ENCODE measurements at places on chromosomes 7 and 10. TPM values are rescaled to one million over a fixed set of nuclear protein-coding genes. Genes with fewer than 3 reads are reported as not detected.

Gene WAPL
- 6.4 TPM for polyA plus RNA-seq

Gene AOAH
- not detected for polyA plus RNA-seq

Gene GHRHR
- polyA plus RNA-seq, result not detected

Gene SERPINE1
- 4,637 TPM for polyA plus RNA-seq

Gene PIK3AP1
- 0.04 TPM for polyA plus RNA-seq

Gene ZNF488
- polyA plus RNA-seq, result 0.14 TPM

Gene TAS2R5
- polyA plus RNA-seq, result 1.3 TPM

Gene ELFN1
- 0.46 TPM for polyA plus RNA-seq

Gene KCNIP2
- polyA plus RNA-seq, result 0.36 TPM

Gene SORCS1
- not detected for polyA plus RNA-seq

Gene HOXA1
- polyA plus RNA-seq, result 1.5 TPM

Gene LMTK2
- polyA plus RNA-seq, result 5.9 TPM

Gene ARPC1A
- polyA plus RNA-seq, result 171 TPM

Gene EDRF1
- polyA plus RNA-seq, result 9.6 TPM

Gene ENTPD7
- 10.1 TPM for polyA plus RNA-seq

Gene HERC4
- polyA plus RNA-seq, result 10.6 TPM

Gene FFAR4
- not detected for polyA plus RNA-seq

Gene DOCK4
- polyA plus RNA-seq, result 47.4 TPM

Gene GJC3
- 0.28 TPM for polyA plus RNA-seq

Gene ZNF107
- 0.73 TPM for polyA plus RNA-seq

Gene TUBAL3
- not detected for polyA plus RNA-seq

Gene FMC1
- 23.5 TPM for polyA plus RNA-seq

Gene BCCIP
- polyA plus RNA-seq, result 9.4 TPM

Gene RSPH10B
- 0.15 TPM for polyA plus RNA-seq

Gene BMPR1A
- not detected for polyA plus RNA-seq

Gene WDR91
- 9.5 TPM for polyA plus RNA-seq

Gene SYT15B
- polyA plus RNA-seq, result 0.08 TPM
